ENCODE measurements at places on chromosomes 1 and 21.
A peak's percentile ranks its signal among the peaks of the same experiment; 100 is the strongest.

DNA sequence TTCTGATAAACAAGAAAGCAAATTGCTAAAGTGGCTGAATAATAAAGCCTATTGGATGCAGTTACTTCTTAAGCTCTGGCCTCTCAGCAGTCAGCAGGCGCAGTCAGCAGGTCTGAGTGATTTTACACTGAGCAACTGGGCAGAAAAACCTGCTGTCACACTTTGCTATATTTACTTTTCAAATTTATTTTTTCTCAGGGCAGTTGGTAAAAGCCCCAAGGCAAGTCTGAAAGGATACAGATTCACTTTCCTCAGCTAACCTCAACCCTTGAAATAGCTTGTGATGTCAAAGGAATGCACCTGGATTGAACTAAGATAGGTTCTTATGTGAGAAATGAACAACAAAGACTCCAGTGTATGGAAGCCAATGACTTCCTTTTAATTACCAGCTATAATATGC is 34.0 kb downstream of the ATP5PF start:
- DNase-seq: no peak

- peak; percentile 85 for DNase-seq
These were observed 5.5 kb downstream of the CAPN2 start for GRCh38 chr1:223717695-223718363.

- DNase-seq: no peak
These were observed 85.5 kb downstream of the PLPPR5 start for GRCh38 chr1:98919211-98919610.

GRCh38 chr1:8370046-8370881 is 52.4 kb downstream of the SLC45A1 start:
- no peak for DNase-seq

- DNase-seq: no peak
These were observed 4.6 kb downstream of the JUN start for GRCh38 chr1:58779059-58779754.

DNA sequence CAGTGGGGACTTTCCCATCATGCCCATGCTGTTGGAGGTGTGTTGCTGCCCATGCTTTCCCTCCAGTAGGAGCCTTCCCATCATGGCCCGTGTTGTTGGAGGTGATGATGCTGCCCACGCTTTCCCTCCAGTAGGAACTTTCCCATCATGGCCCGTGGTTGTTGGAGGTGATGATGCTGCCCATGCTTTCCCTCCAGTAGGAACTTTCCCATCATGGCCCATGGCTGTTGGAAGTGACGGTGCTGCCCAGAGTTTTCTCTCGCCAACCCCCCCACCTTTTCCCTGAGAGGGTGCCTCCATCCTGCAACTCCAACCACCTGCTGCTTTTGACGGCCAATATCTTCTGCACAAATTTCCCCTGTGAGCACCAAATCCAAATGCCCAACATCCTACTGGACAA is 205.7 kb downstream of the TOMM20 start:
- DNase-seq: no peak

DNA sequence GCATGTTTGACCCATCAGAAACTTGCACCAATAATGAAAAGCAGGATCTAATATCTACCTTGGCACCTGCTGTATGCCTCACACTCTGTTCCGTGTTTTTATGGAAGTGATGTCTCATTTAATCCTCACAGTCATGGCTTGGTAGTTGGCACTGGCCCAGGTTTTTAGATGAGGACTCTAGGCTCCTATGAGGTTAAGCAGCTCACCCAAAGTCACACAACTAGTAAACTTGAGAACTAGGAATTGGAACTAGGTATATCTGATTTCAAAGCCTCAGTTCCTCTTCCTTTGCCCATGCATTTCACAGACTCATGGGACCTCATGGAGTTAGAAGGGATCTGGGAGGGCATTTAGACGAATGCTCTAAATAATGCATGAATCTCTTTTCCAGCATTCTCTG is 21.3 kb upstream of the TARBP1 start:
- DNase-seq: peak; percentile 60

DNA sequence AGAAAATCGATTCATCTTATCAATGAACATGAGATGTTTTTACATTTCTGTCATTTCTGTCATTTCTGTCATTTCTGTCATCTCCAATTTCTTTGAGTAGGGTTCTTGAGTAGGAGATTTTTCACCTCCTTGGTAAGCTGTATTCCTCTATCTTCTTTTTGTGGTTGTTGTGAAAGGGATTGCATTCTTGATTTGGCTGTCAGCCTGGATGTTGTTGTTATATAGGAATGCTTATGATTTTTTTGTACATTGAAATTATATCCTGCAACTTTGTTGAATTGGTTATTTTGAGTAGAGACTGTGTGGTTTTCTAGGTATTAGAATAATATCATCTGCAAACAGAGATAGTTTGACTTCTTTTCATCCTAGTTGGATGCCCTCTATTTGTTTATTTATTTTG is 1233.7 kb downstream of the PLA2G4A start:
- DNase-seq: no peak

GRCh38 chr21:36735201-36735515 is 36.2 kb downstream of the SIM2 start:
- DNase-seq: no peak

GRCh38 chr1:221557013-221557412 is 184.9 kb downstream of the DUSP10 start:
- peak; percentile 57 for DNase-seq

- no peak for DNase-seq
These were observed 735.7 kb upstream of the CXADR start for GRCh38 chr21:16777041-16777720.

DNA sequence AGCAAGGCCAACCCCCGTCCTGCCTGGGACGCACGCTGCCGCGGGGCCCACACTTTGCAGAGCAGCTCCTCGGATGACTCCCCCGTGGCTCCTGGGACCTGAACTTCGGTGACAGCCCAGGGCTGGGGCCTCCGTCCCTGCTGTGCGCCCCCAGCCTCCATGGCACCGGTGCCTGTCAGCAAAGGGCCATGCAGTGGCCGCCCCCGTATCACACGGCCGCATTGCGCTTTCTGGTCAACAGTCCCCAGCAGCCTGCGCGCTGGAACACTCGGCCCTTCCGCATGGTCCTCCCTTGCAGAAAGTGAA is 18.0 kb downstream of the NADK start:
- no peak for DNase-seq

- no peak for DNase-seq
These were observed 32.7 kb downstream of the EPHA10 start for GRCh38 chr1:37732111-37732780.

GRCh38 chr1:244406337-244406736 is 45.4 kb downstream of the ADSS2 start:
- no peak for DNase-seq

Data from suppressor macrophage treated with lipopolysaccharide for 1 hour (primary cell).